ENCODE measurements at places on chromosomes 2 and 18. TPM values are rescaled to one million over a fixed set of nuclear protein-coding genes. Genes with fewer than 3 reads are reported as not detected.

GRCh38 chr2:24675338-24675737 is 117.9 kb downstream of the PTRHD1 start:
- no peak for DNase-seq
- H3K27me3 ChIP-seq = no peaks in the 10 kb centered on the region
- H3K4me1 ChIP-seq = peaks cover 3% of the 10 kb centered on the region
- peaks cover 12% of the 10 kb centered on the region for H3K36me3 ChIP-seq
- H3K27ac ChIP-seq = no peak overlapping the region

- DNase-seq = no peak
- no peaks in the 10 kb centered on the region for H3K36me3 ChIP-seq
- no peaks in the 10 kb centered on the region for H3K4me1 ChIP-seq
- no peak overlapping the region for H3K4me3 ChIP-seq
- peaks cover 4% of the 10 kb centered on the region for H3K27me3 ChIP-seq
Observed at GRCh38 chr18:59994357-59994756, 94.6 kb downstream of the PMAIP1 start.

- no peak overlapping the region for H3K4me3 ChIP-seq
- H3K4me1 ChIP-seq = no peaks in the 10 kb centered on the region
- H3K27me3 ChIP-seq = no peaks in the 10 kb centered on the region
- DNase-seq = no peak
Observed at GRCh38 chr2:106960683-106961161, 74.8 kb upstream of the ST6GAL2 start.

GRCh38 chr2:68280796-68281195 is 28.5 kb upstream of the PPP3R1 start:
- H3K27ac ChIP-seq = no peak overlapping the region
- no peaks in the 10 kb centered on the region for H3K36me3 ChIP-seq
- peaks cover 9% of the 10 kb centered on the region for H3K4me1 ChIP-seq
- no peak for DNase-seq
- H3K4me3 ChIP-seq = no peak overlapping the region

The LYG2 gene
- total RNA-seq = not detected

The CHRND gene
- total RNA-seq = not detected

The MOCOS gene
- 4.2 TPM for total RNA-seq

All from lower lobe of right lung (tissue), 2 donors.